Thyroid gland (tissue), 4 donors: ENCODE measurements at places on chromosomes 7 and 10.

GRCh38 chr10:93746844-93747284 is 10.9 kb upstream of the LGI1 start:
- H3K4me1 ChIP-seq, result no peaks in the 10 kb centered on the region
- H3K36me3 ChIP-seq, result no peaks in the 10 kb centered on the region
- DNase-seq, result no peak
- no peak overlapping the region for H3K27ac ChIP-seq
- H3K27me3 ChIP-seq, result no peaks in the 10 kb centered on the region
- no peak overlapping the region for H3K4me3 ChIP-seq

DNA sequence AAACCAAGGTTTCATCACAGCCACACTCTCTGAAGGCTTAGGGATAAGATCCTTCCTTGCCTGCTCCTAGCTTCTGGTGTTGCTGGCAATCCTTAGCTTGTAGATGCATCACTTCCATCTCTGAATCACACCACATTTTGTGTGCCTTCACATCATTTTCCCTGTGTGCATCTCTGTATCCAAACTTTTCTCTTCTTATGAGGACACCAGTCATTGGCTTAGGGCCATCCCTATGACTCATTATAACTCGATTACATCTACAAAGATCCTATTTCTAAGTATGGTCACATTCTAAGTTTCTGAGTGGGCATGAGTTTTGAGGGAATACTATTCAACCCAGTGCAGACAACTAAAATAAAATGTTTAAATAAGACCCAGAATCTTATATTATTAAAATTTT is 121.7 kb downstream of the C7orf25 start:
- no peaks in the 10 kb centered on the region for H3K27me3 ChIP-seq
- no peaks in the 10 kb centered on the region for H3K36me3 ChIP-seq
- H3K4me3 ChIP-seq, result no peak overlapping the region
- DNase-seq, result no peak
- no peaks in the 10 kb centered on the region for H3K4me1 ChIP-seq
- H3K27ac ChIP-seq, result no peak overlapping the region

DNA sequence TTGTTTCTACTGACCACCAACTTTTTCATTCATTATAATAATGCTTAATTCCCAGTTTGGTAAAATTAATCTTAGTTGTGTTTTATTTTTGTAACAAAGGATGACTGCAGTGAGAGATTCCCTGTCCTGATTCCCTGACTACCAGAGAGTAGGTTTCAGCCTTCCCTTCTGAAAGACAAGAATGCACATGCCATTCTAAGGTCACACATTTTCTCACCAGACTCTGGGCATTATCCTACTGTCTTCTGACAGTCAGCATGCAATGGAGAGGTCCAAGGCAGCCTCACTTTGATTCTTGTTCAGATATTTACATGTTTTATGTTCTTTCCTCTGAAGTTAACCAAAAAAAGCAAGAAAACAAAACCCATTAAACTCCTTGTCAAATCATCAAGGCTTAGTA is 372.7 kb upstream of the CDC14C start:
- H3K4me1 ChIP-seq, result no peaks in the 10 kb centered on the region
- no peak for DNase-seq
- H3K27ac ChIP-seq, result no peak overlapping the region
- no peaks in the 10 kb centered on the region for H3K36me3 ChIP-seq
- H3K4me3 ChIP-seq, result no peak overlapping the region

DNA sequence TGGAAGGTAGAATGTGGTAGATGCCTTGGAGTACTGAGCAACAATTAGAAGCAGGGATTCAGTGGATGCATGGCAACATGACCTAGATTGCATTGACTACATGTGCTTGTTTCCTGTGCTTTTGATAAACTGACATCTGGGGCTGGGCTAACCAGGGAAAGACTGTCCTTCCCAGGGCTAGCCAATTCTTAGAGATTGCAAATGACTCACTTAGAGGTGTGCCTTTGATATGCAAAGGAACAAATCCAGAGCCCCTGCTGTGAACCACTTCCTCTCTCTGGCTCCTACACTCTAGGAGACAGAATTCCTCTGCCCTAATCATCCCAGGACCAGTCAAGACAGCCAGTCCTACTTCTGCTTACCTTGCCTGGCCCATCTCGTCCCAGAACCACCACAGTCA is 651.5 kb downstream of the LRMDA start:
- no peaks in the 10 kb centered on the region for H3K27me3 ChIP-seq
- no peaks in the 10 kb centered on the region for H3K4me1 ChIP-seq
- DNase-seq, result no peak
- no peaks in the 10 kb centered on the region for H3K36me3 ChIP-seq

DNA sequence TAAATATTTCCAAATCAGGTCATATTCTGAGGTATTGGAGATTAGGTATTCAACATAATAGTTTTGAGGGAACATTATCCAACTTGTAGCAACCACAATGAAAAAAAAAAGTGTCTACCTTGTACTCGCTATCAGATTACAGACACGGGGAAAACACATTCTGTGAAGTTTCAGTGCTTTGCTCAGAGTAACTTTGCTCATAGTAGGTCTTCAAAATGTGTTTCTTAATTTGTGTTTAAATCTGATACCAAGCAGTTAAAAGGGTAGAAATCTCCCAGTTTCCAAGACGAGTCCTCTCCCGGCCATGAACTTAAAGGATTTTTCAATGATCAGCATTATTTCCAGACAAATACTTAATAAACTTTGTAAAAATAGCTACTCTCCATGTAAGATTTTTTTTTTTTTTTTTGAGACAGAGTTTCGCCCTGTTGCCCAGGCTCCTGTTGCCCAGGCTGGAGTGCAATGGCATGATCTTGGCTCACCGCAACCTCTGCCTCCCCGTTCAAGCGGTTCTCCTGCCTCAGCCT is 39.2 kb downstream of the DDIT4 start:
- H3K27me3 ChIP-seq, result no peaks in the 10 kb centered on the region
- no peak overlapping the region for H3K27ac ChIP-seq
- no peak for DNase-seq
- peaks cover 40% of the 10 kb centered on the region for H3K4me1 ChIP-seq
- H3K36me3 ChIP-seq, result no peaks in the 10 kb centered on the region
- no peak overlapping the region for H3K4me3 ChIP-seq
